ENCODE measurements at places on chromosomes 3 and 15.
A peak's percentile ranks its signal among the peaks of the same experiment; 100 is the strongest.

DNA sequence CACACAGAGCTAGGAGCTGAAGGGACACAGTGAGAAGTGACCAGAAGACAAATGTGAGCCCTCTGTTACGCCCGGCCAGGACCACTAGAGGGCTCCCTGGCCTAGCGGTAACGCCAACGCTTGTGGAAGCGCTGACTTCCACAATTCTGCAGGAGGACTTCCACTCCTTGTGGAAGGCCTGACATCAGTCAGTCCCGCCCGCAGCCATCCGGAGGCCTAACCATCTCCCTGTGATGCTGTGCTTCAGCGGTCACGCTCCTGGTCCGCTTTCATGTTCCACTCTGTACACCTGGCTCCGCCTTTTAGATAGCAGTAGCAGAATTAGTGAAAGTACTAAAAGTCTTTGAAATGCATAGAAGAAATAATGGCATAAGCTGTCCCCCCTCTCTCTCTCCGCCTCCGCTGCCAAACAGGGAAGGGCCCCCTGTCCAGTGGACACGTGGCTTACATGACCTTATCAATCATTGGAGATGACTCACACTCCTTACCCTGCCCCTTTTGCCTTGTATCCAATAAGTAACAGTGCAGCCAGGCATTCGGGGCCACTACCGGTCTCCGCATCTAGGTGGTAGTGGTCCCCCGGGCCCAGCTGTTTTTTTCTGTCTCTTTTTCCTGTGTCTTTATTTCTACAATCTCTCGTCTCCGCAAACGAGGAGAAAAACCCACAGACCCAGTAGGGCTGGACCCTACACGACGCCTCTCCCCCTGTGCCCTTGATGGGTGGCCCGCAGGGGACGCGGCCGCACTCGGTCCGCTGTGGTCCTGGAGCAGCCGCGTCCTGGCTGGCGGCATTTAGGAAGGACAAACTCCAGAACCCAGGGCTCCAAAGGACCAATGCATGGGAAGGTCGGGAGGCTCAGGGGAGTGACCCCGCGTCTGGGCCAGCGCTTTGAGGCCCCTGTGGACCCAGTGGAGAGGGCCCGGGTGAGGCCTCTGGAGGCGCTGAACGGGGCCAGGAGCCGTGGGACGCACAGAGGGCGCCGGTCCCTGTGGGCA, 27.0 kb upstream of the RPL32 start:
- peak; percentile 85 for DNase-seq
- H3K27me3 ChIP-seq, result no peaks in the 10 kb centered on the region
- no peaks in the 10 kb centered on the region for H3K36me3 ChIP-seq
- no peak overlapping the region for H3K27ac ChIP-seq

DNA sequence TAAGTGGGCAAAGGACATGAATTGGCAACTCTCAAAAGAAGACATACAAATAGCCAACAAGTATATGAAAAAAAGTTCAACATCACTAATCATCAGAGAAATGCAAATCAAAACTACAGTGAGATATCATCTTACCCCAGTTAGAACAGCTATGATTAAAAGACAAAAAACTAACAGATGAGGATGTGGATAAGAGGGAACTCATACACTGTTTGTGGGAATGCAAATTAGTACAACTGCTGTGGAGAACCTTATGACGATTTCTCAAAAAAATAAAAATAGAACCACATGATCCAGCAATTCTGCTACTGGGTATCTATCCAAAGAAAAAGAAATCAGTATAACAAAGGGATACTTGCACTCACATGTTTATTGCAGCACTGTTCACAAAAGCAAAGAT, 28.6 kb downstream of the NEK10 start:
- no peaks in the 10 kb centered on the region for H3K4me1 ChIP-seq
- no peaks in the 10 kb centered on the region for H3K27me3 ChIP-seq
- no peak for DNase-seq
- no peak overlapping the region for H3K27ac ChIP-seq
- no peaks in the 10 kb centered on the region for H3K36me3 ChIP-seq

- no peak for DNase-seq
- H3K27ac ChIP-seq, result no peak overlapping the region
- H3K36me3 ChIP-seq, result no peaks in the 10 kb centered on the region
- H3K4me3 ChIP-seq, result no peak overlapping the region
- H3K27me3 ChIP-seq, result no peaks in the 10 kb centered on the region
Observed at GRCh38 chr3:107816107-107816506, 274.7 kb downstream of the CD47 start.

DNA sequence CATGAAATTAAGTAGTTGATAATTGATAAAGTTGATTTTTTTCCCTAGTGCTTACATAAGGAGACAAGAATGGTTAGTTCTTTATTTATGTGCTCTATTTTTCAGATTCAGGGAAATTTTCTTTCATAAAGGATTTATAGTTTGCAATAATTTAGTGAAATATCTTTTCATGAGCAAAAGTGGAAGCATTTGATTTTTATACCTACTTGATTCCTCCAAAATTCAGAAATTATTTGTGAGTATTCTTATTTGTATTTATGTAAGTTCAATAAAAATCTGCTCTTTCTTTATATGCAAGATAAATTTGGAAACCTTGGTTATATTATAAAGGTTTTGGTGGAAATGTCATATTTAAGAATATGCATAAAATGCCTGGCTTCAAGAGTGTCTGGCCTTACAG, 14.7 kb upstream of the SLCO2A1 start:
- no peaks in the 10 kb centered on the region for H3K36me3 ChIP-seq
- peaks cover 2% of the 10 kb centered on the region for H3K4me1 ChIP-seq
- no peak overlapping the region for H3K4me3 ChIP-seq
- no peak for DNase-seq

GRCh38 chr3:67995206-67995605, 340.8 kb upstream of the SUCLG2 start:
- H3K27me3 ChIP-seq, result no peaks in the 10 kb centered on the region
- H3K27ac ChIP-seq, result no peak overlapping the region
- H3K4me3 ChIP-seq, result no peak overlapping the region
- no peak for DNase-seq

GRCh38 chr3:69084326-69085167, at the start of gene ARL6IP5:
TSS of gene ARL6IP5 (plus strand) at chr3:69084937. CDS start at chr3:69085048, 111 bp downstream.
- H3K4me3 ChIP-seq, result peak within 1 kb of the TSS; percentile 92
- H3K36me3 ChIP-seq, result no peaks in the 10 kb centered on the region
- peak within 1 kb of the TSS; percentile 57 for H3K27ac ChIP-seq

Data from Caco-2 (cell line).